CD8-positive, alpha-beta memory T cell (primary cell): ENCODE measurements at places on chromosomes 6 and 20.

DNA sequence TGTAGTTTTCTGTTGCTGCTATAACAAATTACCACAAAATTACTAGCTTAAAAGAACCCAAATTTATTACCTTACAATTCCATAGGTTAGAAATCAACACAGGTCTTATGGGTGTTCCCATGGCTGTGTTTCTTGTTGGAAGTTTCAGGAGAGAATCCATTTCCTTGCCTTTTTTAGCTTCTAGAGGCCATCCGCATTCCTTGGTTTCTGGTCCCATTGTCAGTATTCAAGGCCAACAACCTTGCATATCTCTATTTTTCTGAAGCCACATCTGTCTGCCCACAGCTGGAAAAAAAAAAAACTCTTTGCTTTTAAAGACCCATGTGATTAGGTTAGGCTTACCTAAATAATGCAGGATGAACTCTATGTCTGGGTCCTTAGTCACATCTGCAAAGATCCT, 129.7 kb upstream of the SAMD5 start:
- no peak for DNase-seq

DNA sequence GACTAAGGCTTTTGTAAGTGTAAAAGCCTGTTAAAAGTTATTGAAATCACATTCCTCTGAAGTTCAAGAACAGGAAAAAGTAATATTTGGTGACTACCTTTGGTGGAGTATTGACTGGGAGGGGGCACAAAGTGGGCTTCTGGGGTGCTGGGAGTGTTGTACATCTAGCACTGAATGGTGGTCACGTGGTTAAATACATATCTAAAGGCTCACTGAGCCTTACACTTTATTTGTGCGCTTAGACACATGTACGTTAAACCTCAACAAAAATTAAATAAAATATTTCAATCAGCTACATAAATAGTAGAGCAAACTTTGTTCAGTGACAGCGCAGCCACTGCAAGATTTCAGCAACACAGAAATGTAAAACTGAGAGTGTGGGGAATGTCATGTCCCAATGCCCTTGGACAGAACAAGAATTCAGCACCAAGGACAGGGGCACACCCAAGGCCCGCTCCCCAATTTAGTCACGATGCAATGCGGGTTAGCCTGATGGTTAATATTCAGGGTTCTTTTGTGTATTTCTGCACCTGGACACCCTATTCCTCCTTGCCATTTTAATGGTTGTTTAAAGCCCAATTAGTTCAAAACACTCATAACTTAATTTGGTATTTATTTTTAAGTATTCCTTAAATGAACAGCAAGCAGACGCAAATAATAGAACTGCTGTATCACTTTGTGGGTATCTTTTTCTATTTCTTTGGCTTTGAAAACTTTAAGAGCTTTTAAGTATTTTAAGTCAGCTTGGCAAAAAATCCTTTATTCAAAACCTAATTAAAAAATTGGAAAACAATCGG, 37.4 kb downstream of the ANGPT4 start:
- DNase-seq, result no peak

DNA sequence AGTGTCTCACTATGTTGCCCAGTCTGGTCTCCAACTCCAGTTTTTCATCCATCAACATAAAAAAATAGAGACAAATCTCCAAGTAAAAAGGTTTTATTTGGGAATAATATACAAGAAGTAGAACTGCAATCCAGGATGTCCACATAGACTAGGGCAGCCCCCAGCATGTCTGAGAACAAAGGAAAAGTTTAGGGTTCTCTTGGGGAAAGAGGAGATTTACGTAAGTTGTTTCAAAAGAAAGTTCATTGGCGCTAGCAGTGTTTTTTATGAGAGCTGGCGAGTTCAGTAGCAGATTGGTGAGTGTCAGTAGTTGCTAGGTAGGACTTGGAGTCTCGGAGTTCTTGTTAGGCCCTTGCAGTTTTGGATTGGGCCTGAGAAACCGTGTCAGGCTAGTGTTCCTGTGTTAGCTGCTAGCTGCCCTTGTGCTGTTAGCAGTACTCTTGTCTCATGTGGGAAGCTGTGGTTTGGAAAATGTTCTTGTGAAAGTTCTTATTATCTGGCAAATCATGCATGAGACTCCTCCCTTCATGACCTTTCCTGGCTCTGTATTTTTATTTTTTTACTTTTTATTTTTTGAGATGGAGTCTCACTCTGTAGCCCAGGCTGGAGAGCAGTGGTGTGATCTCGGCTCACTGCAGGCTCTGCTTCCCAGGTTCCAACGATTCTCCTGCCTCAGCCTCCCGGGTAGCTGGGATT, 24.7 kb downstream of the TTLL9 start:
- DNase-seq, result no peak

GRCh38 chr6:48714250-48714649, 603.3 kb upstream of the PTCHD4 start:
- DNase-seq, result no peak

DNA sequence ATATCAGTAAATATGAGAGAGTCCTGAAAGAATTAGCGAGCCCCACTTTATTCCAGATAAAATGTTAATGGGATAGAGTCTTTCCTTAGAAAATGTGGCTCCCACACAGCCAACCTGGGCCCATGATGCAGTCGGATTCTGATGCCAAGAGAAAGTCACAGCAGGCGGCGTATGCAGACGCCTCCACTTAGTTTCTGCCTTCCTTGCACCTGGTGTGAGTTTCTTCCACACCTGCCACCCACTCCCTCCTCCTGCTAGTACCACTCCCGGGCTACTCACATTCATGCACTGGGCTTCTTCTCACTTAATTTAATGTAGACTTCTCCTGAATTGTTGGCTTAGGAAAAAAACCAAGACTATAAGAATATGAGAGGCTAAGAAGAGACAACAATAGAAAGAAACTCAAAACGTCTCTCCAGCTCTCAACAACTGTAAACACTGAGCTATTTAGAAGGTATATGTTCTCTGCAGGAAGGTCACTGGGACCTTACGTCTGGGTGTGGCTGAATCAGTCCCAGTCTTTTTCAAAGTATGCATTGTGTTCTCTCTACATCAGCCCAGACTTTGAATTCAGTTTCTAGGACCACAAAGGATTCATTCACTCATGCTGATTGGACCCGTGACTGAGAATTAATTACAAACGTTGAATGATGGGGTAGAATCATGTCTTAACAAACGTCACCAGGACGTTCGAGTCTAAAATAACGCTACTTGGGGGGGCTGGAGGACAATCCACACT, 70.4 kb downstream of the GCNT2 start:
- DNase-seq, result no peak
